ENCODE measurements at places on chromosomes 6 and 20.

- DNase-seq, result no peak
These were observed 48.2 kb downstream of the PDYN start for GRCh38 chr20:1945660-1946059.

DNA sequence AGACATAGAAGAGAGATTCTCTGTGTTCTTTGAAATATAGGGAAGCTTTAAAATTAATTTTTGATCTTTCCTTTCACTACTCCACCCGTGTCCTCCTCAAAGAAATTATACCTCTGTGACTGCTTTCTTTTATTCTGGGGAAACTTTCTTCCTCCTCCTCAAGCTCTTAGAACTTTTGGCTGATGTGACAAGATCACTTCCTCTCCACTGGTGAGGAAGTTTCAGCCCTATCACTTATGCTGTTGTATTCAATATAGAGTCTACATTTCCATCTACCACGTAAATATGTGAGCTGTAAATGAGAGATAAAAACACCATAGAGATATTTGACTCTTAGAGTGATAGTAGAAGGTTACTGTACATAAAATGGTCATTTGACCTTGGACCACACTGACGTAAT is 141.9 kb upstream of the SASH1 start:
- DNase-seq, result no peak

DNA sequence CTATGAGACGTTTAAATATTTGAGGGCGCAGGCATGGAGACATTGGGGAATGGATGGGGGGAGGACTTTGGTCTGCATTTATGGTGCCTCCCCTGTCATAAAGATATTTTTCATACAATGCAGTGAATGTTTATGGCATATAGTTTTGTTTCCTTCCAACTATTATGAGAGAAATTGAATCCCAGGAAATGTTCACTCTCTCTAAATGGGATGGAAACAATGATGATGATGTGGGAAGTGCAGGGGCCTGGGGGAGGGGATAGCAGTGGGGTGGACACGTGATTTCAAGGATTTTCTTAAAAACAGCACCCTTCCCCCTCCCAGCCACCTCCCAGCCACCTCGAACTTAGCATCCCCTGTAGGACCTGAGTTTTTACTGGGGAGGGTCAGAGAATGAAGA is 69.9 kb downstream of the TOX2 start:
- no peak for DNase-seq

GRCh38 chr20:41080866-41081265 is 52.2 kb downstream of the TOP1 start:
- no peak for DNase-seq

DNA sequence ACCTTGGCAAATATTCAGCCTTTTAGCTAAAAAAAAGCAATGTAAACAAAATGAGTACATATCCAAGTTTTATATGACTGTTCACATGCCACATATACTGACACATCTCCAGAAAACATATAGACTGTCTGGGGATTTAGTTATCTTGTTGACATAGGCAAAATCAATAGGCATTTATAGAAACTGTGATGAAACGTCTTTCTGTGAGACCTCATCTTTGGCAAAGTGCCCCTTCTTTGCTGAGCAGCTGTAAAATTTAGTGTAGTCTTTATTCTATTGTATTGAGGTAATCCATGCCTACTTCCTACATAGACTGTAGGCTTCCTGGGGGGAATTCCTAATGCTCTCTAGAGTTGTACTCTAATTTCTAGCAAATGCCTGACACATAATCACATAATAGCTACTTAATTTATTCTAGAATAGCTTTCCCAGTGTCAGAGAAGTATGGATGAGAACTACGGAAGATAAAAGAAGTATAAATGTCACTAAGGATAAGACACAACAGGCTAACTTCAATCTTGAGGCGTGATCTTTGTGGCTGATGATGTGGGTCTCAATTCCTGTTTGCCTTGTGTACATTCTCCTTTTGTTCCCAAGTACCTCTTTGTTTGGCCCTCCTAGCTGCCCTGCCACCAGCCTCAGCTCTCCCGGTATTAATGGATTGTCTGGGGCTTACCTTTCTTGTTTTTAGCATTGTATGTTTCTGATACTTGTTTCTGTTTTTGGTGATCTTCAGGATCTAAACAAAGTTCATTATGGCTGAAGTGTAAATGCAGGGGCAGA is 30.6 kb downstream of the PTCHD4 start:
- no peak for DNase-seq

GRCh38 chr6:151617539-151617938 is 123.7 kb downstream of the CCDC170 start:
- DNase-seq, result no peak

DNA sequence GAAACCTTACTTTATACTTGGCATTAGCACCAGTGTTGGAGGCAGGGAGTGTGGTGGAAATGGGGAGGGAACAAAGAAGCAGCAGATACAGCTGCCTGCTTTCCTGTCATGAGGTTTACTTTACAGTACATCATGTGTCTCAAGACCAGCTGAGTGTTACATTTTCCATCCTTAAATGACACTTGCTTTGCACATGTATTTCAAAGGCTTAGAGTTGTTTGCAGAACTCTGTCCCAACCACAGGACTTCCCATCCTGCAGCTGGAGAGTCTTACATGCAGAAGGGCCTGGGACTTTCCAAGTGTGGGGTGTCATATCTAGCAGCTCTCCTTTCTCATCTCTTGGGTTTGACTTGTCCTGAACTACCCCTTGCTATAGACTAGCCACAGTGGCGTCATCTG is 395.9 kb downstream of the DHX35 start:
- no peak for DNase-seq

DNA sequence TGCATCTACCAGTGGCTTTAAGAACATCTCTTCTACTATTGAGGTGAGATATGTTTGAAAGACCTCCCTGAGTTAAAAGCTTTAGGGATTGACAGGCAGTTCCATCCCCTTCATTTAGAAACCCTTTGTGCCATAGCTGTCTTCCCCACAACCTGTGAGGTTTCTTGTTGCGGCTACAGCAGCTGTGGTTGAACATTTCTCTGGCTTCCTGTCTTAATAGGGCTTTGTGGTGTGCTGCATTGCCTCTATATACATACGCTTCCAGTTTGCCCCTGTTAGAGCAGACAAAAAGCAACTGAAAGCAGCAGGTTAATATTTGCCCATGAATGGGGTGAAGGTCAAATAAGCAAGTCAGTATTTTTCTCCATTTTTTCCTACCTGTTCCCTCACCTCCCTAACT is 210.2 kb downstream of the TMEM200A start:
- DNase-seq, result no peak

DNA sequence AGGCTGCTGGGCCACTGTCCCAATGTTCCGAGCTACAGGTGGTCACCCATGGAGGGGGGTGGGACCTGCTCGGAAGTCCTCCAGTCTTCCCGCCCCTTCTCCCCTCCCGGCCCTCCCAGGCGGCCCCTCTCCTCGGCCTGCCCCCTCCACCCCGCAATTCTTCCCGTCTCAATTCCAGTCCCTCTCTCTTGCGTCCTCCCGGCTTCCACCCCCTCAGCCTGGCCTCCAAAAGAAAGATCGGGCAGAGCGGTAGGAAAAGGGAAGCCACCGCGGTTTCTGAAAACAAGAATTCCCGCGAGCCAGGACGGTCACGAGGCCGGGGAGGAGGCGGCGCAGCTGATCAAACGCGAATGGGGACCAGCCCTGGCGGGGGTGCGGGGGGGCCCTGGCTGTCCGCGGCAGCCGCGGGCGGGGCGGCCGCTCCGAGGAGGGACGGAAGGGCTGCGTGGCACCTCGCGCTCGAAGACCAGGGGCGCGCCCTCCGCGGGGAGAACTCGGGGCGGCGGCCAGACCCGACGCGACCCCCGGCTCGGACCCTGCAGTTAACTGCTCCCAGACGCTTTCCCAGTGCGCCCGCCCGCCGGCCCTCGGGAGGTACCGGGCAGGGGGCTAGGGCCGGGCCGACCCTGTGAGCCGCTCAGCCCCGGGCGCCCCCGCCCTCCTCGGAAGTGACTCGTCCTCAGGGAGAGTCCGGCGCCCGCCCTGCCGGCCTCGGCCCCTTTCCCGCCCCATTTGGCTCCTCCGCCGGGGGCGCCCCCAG is 1.0 kb downstream of the PXDC1 start:
- DNase-seq, result no peak

DNA sequence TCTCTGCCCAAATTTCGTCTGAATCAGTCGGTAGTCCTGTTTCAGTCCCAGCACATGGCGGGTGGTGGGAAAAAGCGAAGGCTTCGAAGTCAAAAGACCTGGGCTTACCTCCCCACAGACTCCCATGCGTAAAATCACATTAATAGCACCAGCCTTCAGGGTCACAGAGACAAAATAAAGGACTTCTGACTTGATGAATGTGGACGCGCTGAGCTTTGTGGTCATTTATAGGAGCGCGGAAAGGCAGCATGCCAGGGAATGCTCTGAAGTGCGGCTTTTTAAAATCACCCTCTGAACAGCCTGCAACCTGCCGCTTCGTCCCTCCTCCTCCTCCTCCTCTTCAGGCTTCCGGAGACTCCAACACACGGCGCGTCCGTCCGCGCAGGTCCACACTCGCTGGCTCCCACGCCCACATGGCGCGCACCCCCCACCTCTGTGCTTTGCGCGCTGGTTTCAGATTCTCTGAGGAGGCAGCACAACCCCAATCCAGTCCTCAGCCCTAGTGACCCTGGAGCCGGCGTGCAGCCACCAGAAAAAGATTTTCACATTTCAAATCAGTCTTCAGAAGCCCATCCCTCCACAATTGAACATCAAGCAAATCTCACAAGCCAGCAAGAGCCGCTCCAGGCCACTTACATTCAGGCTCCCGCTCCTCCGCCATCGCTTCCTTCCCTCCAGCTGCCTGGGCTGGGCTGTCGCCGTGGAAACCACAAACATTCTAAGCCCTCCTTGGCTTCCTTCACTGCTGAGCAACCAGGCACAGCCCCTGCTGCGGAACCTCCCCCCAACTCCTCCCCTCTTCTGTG is at the start of gene C6orf118:
Gene C6orf118 (minus strand): TSS at position 680 of the 806 bp plus-strand sequence. CDS start 19 bp downstream, at position 661.
- DNase-seq, result peak; percentile 82

GRCh38 chr6:97717086-97717485 is 434.1 kb upstream of the MMS22L start:
- no peak for DNase-seq

GRCh38 chr6:9405369-9405768 is 970.0 kb upstream of the SLC35B3 start:
- no peak for DNase-seq

All from left renal cortex interstitium (tissue), 4 donors.